ENCODE measurements at places on chromosomes 7 and 10.

GRCh38 chr10:111344804-111345203 is 268.0 kb downstream of the ADRA2A start:
- DNase-seq = no peak

DNA sequence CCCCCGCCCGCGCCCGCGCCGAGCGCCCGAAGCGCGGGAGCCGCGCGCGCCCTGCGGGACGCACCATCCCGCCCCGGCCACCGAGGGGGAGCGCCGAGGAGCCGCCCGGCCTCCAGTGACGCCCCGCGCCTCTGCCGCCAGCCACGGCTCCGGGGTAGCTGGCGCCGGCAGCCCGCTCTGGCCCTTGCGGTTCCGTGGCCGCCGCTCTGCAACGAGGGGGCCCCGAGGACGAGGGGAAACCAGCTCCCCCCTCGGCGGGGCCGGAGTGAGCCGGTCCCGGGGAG is at the start of gene PAXIP1:
Gene PAXIP1, minus strand, starts transcription at position 33 of the 284 bp plus-strand sequence. CDS start 195 bp downstream, outside the sequence.
- DNase-seq = no peak

DNA sequence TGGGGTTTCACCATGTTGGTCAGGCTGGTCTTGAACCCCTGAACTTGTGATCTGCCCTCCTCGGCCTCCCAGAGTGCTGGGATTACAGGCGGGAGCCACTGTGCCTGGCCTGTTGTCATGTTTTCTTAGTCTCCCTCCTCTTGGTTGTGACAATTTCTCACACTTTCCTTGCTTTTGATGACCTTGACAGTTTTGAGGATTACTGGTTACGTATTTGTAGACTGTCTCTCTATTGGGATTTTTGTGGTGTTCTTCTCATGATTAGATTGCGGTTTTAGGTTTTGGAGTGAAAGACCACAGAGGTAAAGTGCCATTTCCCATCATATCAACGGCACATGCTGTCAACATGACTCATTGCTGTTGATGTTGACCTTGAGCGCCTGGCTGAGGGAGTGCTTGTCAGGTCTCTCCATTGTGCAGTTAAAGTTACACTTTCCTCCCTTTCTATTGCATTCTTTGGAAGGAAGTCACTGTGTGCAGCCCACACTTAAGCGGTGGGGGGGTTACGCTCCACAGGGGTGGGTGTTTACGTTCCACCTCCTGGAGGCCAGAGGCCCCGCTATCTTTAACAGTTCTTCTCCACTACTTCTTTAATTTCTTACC is 10.8 kb downstream of the NEURL1 start:
- DNase-seq = no peak

DNA sequence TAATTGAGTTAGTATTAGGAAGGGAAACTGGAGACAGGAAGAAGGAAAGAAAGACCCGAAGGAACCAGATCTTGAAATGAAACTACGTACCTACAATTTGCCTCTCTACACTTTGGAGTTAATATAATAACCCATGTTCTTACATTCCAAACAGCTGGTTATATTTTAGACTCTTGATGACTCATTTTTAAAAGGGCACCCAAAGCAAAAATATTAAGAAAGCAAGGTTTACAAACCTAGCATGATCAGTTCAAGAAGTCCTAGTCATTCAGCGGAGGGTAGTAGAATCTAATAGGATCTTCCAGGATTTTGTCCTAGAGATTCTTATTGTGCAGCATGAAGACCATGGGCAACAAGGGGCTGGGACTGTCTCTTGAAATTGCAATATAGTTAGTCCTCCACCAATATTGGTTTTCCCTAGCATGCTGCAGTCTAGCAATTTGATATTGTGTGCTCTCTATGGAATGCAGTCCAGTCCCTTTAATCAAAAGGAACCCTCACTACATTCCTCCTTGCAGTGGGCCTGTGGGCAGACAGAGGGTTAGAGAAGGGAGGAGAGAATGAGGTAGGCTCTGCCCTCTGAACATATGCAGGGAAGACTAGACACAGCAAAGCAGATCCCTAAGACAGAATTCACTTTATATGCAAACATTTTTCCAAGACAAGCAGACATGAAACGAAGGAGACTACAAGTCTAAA is 230.3 kb downstream of the INHBA start:
- DNase-seq = no peak

- no peak for DNase-seq
These were observed 107.2 kb upstream of the STEAP1B start for GRCh38 chr7:22607180-22607579.

DNA sequence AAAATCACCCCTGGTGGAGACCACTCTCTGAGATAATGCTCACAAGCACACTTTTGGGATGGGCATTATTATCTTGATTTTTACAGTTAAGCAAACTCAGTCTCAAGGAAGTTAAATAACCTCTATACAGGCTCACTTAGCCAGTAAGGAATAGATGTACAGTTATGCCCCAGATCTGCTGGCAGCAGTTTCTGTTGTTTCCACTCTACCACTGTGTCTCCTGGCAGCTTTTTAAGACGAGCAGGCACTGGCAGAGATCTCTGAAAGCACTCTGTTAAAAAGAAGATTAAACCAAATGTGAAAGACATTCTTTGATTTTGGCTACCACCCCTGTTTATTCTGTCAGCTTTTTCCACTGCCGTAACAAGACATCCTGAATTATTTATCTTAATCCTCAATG is 73.2 kb downstream of the SRI start:
- no peak for DNase-seq

DNA sequence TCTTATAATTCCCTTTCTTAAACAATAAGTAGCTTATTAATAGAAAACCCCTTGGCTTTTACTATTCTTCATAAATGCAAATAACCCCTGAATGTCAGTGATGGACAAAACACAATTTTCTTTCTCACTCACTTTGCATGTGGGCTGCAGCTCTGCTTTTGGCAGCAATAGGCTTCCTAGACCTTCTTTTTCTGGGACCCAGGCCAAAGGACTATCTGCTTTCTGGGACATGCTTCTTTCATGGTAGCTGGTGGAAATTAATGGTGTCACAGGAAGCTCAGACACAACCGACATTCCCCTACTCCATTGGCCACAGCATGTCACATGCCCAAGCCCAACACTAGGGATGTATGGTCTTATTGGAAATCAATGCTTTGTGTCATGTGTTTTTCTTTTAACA is 134.3 kb upstream of the MDFIC start:
- no peak for DNase-seq

DNA sequence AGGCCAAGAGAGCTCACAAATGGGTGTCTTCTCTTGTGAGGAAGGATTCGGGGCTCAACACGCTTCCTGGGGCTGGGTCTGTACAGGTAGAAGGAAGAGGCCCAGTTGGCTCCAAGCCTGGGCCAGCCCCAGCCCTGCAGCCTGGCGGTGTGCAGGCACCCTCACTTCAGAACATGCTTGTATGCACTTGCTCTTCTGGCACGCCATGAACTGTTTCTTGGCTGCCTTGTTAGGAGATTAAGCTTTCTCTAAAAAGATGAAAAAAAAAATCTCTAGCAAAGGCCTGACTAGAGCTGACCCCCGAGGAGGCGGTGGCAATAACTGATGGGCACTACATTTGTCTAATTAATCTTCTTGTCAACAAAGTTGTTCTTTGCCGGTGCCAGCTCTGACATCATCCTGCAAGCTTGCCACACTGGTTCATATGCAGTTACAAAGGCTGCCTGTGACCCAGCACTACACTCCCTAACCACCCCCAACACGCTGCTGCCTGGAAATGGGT is 94.7 kb downstream of the WDR11 start:
- DNase-seq = no peak

GRCh38 chr10:25162391-25162790 is 12.4 kb upstream of the GPR158 start:
- DNase-seq = no peak

DNA sequence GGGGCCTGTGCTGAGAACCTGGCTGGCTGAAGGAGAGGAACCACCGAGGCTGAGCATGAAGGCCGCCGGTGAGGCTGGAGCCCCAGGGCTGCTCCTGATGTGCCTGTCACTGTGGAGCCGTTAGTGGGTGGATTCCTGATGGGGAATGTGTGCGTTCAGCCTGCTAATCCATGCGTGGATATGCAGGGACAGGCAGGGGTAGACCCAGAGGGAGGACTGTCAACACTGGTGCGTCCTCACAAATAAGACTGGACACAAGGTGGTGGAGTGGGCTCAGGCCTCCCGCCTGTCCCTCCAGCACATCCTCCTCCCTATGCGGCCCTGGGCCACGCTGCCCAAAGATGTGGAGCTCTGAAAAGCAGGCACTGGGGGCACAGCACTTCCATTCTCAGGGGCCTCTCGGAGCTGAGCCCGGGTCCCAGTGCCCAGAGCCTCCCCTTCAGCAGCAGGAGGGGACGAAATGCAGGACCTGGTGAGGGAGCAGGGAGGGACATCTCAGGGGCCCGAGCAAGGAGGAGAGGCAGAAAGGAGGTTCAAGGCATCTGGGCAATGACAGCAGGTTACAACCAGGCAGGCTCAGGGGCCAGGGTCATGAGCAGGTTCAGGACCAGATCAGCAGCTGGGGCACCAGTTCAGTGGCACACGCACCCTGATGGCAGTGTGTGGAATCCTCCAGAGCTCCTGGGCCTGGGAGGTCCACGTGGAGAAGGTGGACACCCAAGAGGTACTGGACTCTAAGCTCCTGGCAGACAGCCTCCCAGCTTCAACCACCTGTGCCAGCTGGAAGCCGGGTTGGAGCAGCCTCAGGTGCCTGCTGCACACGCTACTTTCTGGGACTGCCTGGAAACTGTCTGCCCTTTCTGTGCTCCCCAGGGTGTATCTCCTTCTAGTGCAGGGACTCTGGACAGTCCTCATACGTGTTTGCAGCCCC is 33.5 kb upstream of the ANTXRL start:
- no peak for DNase-seq

DNA sequence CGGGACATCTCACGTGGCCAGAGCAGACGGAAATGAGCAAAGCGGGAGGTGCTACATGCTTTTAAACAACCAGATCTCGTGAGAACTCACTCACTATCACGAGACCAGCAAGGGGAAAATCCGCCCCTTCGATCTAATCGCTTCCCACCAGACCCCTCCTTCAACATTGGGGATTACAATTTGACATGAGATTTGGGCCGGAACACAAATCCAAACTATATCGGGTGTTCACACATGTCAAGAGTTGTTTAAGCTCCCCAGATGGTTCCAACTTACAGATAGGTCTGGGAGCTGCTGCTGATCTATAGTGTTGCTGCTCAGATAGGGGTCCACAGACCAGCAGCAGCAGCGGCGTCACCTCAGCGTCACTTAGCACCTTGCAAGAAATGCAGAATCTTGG is 194.9 kb downstream of the GPAM start:
- DNase-seq = no peak

DNA sequence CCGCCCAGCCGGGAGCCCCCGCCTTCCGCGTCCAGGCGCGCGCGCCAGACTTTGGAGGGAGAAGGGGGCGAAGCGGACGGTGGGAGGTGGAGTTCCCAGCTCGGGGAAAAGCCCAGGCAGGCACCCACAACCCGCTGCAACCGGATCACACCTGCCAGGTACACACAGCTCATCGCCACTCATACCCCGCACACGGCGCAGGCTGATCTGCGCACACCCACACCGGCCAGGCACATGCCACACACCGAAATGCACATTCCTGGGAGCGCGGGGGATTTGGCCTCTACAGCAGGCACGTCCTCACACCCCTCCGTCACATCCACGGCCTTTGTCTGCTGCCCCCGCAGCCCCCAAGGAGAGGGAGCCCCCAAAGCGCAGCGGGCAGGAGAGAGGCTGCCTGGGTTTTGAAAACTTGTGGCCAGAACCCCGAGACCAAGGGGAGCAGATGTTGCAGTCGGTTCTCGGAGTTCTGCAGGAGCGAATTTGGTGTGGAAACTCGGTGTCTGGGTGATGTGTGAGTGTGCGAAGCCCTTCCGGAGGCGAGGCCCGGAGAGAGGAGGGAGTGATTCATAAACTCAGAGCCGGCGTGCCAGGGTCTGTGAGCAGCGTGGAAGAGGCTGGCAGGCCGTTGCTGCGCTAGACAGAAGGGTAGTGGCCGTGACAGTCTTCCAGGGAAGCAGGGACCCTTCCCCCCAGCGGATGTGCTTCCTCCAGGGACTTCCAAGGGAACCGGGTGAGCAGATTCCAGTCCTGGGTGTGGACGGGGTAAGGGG is 734 bp downstream of the CHST3 start:
- DNase-seq = no peak

DNA sequence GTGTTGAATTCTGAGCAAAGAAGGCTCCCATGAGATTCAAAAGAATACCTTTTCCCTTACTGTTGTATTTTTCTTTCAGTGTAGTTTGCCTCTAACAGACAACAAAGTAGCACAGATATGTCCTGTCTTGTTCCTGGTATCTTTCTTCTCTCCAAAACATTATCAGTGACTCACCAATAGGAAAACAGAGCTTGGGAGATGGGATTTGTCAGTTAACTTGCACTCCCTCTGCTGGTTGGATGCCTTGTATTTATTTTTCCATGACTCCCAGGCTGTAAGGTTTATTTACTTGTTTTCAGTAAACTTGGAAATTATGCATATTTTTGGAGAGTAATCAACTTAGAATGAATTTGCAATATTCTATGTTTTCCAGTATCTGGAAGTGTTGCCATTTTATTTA is 129.7 kb downstream of the SAMD9 start:
- DNase-seq = no peak

- no peak for DNase-seq
These were observed 240.5 kb downstream of the ETV1 start for GRCh38 chr7:13748998-13749397.

GRCh38 chr7:40133561-40134427 is 628 bp downstream of the MPLKIP start:
- DNase-seq = no peak

DNA sequence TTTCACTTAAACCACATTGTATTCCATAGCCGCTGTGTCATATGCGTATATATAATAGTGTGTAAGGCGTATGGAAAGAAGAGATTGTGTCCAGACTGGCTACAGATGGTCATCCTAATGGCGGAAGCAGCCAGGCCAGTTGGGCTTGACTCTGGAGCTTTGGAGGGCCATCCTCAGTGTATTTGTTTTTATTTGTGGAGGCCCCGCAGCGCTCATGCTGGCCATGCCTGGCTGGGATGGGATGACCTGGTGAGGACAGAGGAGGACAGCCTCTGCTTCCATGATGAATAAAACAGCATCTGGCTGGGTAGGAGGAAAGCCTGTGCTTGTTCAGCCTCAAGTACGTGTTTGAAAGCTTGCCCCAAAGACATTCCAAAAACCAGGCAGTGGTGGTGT is 220.3 kb downstream of the EBF3 start:
- no peak for DNase-seq

- no peak for DNase-seq
These were observed 98.2 kb upstream of the KAT6B start for GRCh38 chr10:74728225-74728624.

Measured in NCI-H345 (cell line).